ENCODE measurements at places on chromosomes 5 and 9. TPM values are rescaled to one million over a fixed set of nuclear protein-coding genes. Genes with fewer than 3 reads are reported as not detected.

GRCh38 chr5:82364497-82364896, 86.3 kb upstream of the RPS23 start:
- DNase-seq: peak; percentile 13

Gene CYLC2
- not detected for total RNA-seq

DNA sequence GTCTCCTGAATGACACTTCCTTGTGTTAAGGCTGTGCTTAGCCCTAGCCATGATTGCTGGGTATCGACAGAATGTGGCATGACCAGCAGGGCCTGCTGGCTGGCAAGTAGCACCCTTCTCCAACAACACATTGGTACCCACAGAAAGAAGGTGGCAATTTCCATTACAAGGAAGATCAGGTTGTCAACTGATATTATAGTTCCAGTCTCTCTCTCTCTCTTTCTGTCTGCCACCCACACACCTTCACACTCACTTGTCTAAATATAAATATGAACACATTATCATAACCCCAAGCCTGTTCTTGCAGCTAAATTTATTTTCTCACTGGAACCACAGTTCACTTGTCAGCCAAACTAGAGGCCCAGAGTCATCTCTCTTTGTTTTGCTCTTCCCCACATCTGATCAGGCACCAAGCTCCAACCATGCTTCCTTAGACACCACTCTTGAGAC, 408.1 kb upstream of the PIK3R1 start:
- DNase-seq: peak; percentile 57

Gene MSH3
- total RNA-seq: 16.8 TPM

Data from G401 (cell line).